Effector memory CD8-positive, alpha-beta T cell (primary cell): ENCODE measurements at places on chromosomes 7 and 10.

DNA sequence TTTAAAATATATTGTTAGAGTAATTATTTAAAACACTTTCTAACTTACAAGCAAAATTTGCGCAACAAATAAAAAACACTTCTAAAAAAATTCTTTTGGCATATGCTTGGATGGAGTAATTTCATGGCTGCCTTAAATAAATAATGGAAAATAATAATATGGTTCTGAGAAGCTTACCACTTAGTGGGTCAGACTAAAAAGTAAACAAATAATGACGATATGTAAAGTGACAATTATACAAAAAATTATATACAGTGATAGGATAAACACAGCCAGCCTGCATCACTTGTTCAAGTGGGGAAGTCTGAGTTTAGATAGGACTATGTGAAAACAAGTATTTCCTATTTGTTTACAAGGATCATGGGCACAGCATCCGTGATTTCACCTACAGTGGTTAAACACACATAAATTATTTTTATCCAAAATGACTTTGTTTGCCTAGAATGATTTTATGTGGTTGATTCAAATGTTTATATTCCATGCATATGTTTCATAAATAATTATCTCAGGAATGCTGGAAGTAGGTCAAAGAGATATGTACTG, 141.7 kb upstream of the SEMA3D start:
- no peak for DNase-seq

DNA sequence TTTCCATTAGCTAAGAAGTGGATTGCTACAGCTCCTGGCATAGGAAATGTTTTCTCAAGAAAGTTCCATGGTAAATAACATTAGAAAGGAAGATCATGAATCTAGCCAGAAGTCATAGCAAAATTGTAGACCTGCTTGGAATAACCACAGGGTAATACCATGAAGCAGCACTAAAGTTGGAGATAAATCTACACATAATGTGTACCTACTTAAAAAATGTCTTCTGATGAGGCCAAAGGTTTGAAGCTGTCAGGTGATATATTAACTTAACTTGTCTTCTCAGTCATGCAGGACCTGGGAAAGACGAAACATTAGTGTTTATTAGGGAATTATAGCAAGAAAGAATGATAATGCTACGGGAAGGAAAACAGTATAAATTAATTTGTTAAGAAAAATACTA, 6.3 kb downstream of the CISD1 start:
- DNase-seq, result no peak

GRCh38 chr7:139232377-139232717, 1.3 kb downstream of the UBN2 start:
- no peak for DNase-seq

DNA sequence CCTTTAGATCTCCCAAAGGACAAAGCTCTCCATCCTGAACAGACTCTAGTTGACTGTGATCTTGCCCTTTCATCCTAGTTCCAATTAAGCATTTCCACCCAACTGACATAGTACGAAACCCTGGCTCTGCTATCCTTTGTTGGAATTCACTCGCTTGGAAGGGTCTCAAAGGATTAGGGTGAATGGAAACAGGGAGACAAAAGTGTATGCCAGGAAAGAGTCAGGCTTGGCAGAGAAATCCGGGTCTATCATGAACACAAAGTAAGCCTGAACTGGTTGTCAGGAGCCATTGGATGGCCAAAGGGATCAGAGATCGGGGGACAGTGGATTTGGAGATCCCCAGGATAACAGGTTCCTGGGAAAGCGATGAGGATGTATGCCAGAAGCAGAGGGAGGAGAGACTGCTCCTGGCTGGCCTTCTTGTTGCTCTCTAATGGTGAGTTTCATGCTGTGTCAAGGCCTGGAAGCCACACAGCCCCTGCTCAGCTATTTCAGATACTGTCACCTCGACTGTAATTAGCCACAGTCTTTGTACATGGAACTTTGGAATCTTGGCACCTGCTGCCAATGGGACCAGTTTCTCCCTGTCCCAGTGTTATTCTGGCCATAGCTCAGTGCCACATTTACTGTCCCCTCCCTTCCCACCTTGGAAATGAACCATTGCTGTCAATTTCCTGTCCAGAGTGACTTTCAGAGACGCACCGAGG, 1168.7 kb upstream of the AUTS2 start:
- DNase-seq, result no peak

DNA sequence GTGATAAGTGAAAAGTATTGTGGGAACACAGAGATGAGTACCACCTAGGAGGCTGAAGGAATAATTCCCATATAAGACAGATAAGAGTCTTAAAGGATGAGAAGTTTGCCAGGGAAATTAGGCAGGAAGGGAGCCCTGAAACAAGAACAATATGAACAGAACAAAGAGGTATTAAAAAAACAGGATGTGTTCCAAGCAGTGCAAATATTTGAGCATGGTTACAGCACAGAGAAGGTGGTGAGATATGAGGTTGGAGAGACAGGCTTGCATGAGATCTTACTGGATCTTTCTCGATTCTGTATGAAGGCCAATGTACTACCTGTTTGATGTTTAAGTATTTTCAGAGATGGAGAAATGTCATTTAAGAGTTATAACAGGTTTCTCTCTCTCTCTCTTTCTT, 20.3 kb downstream of the TAC1 start:
- DNase-seq, result no peak

GRCh38 chr10:113305871-113306270, 247.0 kb upstream of the HABP2 start:
- DNase-seq, result no peak

- DNase-seq, result no peak
Measured at GRCh38 chr10:91257310-91257709, 36.8 kb downstream of the PCGF5 start.

GRCh38 chr7:69399401-69399800, 198.9 kb upstream of the AUTS2 start:
- no peak for DNase-seq

DNA sequence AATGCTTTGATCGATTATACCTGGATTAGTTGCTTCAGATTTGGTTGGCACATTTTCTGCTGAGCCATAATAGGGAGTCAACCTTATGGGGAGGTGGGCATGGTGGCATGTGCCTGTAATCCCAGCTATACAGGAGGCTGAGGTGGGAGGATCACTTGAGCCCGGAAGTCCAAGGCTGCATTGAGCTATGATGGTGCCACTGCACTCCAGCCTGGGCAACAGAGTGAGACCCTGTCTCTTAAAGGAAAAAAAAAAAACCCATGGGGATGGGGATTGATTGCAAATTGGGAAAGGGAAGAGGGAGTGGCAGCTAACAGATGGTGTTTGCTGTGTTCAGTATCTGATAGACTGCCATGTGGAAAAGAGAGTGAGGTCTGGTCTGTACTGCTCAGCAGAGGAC, 11.1 kb downstream of the STK17A start:
- DNase-seq, result no peak

- DNase-seq, result no peak
Measured at GRCh38 chr10:73076360-73077183, 20.1 kb downstream of the P4HA1 start.

GRCh38 chr7:50858528-50859245, 76.0 kb upstream of the GRB10 start:
- no peak for DNase-seq

DNA sequence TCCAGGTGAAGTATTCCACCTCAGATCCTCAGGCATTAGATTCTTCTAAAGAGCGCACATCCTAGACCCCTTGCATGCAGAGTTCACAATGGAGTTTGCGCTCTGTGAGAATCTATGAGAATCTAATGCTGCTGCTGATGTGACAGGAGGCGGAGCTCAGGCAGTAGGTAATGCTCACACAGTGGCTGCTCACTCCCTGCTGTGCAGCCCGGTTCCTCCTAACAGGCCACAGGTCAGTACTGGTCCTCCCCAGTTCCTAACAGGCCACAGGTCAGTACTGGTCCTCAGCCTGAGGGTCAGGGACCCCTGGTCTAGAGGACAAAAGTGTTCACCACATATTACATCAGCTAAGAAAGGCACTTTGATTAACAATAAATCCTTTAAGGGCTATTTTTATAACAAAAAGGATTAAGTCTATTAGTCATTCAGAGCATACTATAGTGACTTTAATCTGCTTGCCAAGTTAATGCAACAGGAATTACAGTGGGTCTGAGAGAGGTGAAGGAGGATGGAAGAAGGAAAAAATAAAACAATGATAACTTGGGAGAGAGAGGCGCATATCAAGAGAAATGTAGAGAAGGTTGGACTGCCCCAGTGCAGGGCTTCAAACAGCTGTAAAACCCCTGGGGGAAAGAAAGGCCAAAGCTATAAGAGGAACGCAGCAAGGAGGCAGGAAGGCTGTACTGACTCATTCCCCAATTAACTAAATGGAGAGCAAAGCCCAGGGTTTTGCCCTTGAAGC, 49.2 kb downstream of the CUL2 start:
- DNase-seq, result no peak

GRCh38 chr7:4056552-4057288, 625.4 kb upstream of the FOXK1 start:
- DNase-seq, result no peak

DNA sequence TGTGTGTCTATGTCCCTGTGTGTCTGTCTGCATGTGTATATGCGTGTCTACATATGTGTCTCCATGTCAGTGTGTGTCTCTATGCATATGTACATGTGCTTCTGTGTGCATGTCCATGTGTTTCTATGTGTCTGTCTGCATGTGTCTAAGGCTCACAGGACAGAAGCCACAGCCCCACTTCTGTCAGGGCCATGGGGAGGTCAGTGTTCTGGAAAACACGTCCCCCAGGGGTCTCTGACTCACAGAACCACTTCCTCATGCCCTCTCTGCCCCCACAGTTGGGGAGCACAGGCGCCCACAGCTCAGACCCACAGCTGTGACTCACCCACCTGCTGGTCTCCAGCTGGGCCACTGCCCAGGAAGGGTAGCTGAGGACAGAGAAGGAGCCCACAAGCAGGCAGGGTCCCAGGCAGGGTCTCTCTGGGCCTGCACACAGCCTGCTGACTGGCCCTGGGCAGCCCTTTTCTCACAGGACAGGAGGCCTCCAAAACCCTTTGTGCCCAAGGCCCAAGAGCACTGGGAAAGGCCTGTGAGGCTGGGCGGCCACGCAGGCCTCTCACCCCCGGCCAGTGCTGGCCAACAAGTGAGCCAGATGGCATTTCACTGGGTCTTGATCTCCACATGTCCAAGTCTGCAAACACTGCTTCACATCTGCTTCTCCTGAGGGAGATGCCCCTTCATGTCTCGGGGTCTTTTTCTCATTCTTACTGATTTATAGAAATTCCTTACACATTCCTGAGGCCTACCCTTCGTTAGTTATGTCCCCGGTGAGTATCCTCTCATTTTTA, 102.9 kb upstream of the FAM20C start:
- DNase-seq, result no peak

DNA sequence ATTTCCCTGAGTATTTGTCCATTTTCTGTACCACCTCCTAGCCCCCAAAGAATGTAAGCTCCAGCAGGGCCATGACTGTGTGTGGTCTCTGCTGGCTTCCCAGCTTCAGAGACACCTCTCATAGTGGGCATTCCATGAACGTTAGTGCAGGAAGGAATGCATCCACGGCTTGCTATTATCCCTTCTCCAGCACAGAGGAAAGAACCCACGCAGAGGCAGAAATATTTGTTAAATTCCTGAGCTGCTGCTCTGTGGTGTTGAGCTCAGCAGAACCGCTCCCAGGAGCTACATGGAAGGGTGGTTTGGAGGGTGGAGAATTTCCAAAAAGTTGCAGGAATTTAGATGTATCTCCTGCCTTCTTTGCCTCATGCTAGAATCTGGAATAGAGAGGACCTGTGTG, 275.2 kb downstream of the POU6F2 start:
- no peak for DNase-seq

DNA sequence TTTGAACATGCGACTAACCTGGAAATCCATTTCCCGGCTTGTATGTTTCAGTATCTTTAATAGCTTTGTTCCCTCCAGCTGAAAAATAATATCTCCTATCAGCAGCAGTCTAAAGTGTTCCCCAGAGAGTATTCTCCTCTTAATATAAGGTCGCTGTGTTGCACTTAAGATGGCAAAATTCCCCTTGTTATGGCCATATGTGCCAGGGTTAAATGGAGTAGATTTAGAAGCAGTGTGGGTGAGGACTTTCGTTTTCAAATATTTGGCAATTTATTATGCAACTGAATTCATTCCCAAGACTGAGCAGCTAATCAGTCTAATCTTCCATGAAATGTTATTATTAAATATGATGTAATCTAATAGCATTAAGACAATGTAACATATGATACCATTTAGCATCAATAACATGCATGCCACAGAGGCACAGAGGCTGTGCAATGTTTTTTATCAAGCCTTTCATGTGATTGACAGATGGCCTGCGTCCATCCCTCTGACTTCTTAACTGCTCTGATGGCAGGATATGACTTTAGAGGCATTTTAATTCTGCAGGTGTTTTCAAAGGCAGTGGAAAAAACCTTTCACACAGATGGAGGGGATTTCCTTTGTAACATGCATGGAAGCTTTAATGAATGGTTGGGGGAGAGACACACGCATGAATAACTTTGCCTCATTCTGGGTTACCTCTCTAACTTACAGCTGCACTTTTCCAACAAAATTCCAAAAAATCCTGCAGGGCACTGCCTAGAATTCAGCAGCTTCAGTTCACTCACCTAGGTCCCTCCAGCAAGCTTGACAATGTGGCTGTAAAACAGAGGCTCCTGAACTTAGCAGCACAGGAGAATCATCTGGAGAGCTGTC, 55.1 kb upstream of the ZPBP start:
- no peak for DNase-seq

DNA sequence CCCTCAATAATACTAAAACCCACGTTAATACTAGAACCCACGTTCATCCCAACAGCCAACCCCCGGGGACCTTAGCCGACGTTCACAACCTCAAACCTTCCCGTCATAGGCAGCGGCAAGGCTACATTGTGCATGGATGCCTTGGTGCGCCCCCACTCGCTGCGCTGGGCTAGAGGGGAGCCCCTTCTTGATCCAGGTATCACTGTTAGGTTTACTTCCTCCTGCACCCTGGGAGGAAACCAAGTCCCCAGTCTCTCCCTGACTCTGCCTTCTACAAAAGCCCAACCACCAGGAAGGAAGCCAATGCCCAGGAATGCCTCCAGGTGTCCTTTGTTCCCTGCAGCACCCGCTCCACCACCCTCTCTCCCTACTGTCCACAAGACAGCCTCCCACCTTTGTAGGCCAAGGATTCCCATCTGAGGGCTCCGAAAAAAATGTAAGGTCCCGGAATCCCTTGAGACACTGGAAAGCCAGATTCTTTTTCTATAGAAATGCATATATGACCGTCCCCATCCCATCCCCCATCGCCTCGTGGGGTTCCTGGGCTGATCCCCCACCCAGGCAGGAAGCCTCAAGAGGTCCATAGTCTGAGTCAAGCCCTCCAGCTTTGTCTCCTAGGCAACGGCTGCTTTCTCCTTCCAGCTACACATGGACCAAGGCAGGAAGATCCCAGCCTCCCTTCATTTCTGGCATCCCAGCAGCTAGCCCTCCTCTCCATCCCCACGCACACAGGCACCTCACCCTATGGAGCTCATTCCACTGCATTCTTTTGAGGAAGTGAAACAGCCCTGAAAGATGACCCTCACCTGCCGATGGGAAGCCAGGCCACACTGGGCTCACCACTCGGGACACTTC, 25.2 kb downstream of the CTBP2 start:
- no peak for DNase-seq

- DNase-seq, result peak; percentile 85
Measured at GRCh38 chr7:150420987-150421674, 29.3 kb upstream of the GIMAP8 start.

GRCh38 chr10:43226441-43226840, 40.4 kb downstream of the RASGEF1A start:
- no peak for DNase-seq

- peak; percentile 15 for DNase-seq
Measured at GRCh38 chr7:148697256-148698006, 1.3 kb upstream of the CUL1 start.

GRCh38 chr10:13758312-13758711, 171.5 kb downstream of the PRPF18 start:
- no peak for DNase-seq
